Umbilical cord (tissue), 2 donors: ENCODE measurements at places on chromosomes 2 and 18. TPM values are rescaled to one million over a fixed set of nuclear protein-coding genes. Genes with fewer than 3 reads are reported as not detected.

ATG16L1 gene
- 36.4 TPM for total RNA-seq

NPAS2 gene
- total RNA-seq = 124 TPM

MYO5B gene
- 7.0 TPM for total RNA-seq

PTH2R gene
- total RNA-seq = not detected

CRACDL gene
- 1.9 TPM for total RNA-seq

MREG gene
- total RNA-seq = 1.2 TPM

KCNIP3 gene
- 12.5 TPM for total RNA-seq

ABCG8 gene
- 0.96 TPM for total RNA-seq

TRABD2A gene
- 4.8 TPM for total RNA-seq

KCNE4 gene
- 133 TPM for total RNA-seq

HOXD4 gene
- 2.4 TPM for total RNA-seq

RHOB gene
- total RNA-seq = 449 TPM

TRIM43 gene
- not detected for total RNA-seq

TRIM43B gene
- total RNA-seq = not detected
